Left colon (tissue), 2 donors: ENCODE measurements at places on chromosomes 13 and 19. TPM values are rescaled to one million over a fixed set of nuclear protein-coding genes. Genes with fewer than 3 reads are reported as not detected.

Gene ZNF345
- total RNA-seq = 2.8 TPM

Gene DMWD
- total RNA-seq = 38.7 TPM

Gene SGCG
- 0.36 TPM for total RNA-seq

Gene ZNF729
- total RNA-seq = not detected

Gene DIRAS1
- 0.52 TPM for total RNA-seq

Gene CAPN12
- 10.1 TPM for total RNA-seq

Gene ZGLP1
- total RNA-seq = 1.6 TPM

Gene ZNF66
- total RNA-seq = 4.1 TPM

Gene SYCN
- not detected for total RNA-seq

Gene UBE2L5
- total RNA-seq = not detected

Gene TMIGD2
- 0.85 TPM for total RNA-seq

Gene MCEMP1
- total RNA-seq = not detected

Gene SIGLEC14
- 0.55 TPM for total RNA-seq

Gene SH3GL1
- 42.3 TPM for total RNA-seq

Gene ZNF584
- 7.8 TPM for total RNA-seq

Gene TINCR
- 7.2 TPM for total RNA-seq
